ENCODE measurements at places on chromosomes 16 and 17.

GRCh38 chr16:53071748-53072301 is 17.0 kb downstream of the CHD9 start:
- no peak for DNase-seq

GRCh38 chr16:66135421-66135831 is 231.1 kb upstream of the CDH5 start:
- no peak for DNase-seq

DNA sequence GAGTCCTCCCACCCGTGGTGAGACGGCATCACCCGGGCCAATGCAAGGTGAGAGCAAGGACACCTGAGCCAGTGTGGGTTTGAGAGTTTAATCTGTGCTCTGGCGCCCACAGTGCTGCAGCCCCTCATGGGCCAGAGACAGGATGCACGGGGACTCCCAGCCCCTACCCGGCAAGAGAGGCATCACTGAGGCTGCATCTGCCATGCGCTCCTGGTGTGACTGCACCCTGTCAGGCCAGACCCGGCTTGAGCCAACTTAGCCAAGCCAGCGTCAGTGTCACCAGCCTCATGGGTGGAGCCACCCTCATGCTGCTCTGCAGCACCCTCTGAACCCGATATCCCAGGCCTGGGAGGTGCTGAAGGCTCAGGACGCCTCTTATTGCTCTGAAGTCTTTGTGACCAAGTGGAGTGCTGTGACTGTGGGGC is 1.3 kb upstream of the BRICD5 start:
- DNase-seq: no peak

- DNase-seq: no peak
These were observed 26.9 kb upstream of the ZNHIT3 start for GRCh38 chr17:36459601-36460000.

DNA sequence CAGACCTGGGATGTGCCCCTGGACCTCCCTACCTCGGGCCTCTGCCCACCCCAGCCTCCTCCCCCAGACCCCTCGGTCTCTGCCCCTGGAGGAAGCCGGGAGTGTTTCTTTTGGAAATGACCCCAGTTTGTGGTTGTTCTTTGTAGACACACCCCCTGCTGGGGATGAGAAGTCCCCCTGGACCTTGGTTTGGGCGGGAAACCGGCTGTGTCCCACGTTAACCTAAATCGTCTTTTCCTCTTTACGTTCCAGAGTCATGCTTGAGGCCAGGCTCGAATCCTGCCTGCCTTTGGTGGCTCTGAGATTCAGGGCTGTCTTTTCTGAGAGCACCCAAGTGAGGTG is 116.6 kb downstream of the METRNL start:
- peak; percentile 1 for DNase-seq

DNA sequence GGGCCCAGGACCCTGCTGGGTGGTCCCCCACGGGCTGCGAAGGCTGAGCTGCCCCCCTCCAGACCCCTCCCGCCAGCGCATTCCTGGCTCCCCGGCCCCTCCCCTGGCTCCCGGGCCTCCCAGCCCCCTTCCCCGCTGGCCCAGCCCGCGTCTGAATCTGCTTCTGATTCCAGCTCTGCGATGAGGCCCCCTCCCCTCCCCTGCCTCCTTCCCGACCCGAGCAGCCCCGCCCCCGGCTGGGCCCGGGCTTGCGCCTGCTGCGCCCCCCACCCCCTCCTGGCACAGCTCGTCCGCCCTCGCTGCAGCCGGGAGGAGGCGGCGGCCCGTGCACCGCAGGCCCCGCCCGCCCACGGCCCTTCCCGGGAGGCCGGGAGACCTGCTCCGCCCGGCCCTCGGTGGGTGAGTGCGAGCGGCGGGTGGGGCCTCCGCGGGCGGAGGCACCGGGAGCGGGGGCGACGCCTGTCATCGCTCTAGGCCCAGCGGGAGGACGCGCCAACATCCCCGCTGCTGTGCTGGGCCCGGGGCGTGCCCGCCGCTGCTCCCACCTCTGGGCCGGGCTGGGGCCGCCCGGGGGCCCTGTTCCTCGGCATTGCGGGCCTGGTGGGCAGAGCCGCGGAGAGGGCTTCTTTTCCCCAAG is at the start of gene NTN3:
TSS of gene NTN3 (plus strand) at position 282 of the 637 bp plus-strand sequence. CDS start 405 bp downstream, outside the sequence.
- peak; percentile 23 for DNase-seq

DNA sequence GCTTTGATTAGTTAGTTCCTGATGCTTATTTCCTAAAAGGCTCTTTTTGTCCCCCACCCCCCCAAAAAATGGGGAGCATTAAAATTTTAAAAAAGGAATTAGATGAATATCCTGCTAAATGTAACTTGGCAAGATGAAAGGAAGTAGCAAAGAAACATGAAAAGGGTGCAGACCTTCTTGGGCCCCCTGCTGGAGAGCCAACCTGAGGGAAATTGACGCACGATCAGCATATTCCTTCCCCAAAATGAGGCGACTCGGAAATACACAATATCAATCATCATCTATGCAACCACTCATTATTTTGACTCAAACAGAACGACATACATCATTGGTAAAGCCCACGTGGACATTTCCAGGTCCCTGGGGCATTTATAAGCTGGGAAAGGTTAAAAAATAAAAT is 59.7 kb downstream of the GRIN2A start:
- peak; percentile 3 for DNase-seq

DNA sequence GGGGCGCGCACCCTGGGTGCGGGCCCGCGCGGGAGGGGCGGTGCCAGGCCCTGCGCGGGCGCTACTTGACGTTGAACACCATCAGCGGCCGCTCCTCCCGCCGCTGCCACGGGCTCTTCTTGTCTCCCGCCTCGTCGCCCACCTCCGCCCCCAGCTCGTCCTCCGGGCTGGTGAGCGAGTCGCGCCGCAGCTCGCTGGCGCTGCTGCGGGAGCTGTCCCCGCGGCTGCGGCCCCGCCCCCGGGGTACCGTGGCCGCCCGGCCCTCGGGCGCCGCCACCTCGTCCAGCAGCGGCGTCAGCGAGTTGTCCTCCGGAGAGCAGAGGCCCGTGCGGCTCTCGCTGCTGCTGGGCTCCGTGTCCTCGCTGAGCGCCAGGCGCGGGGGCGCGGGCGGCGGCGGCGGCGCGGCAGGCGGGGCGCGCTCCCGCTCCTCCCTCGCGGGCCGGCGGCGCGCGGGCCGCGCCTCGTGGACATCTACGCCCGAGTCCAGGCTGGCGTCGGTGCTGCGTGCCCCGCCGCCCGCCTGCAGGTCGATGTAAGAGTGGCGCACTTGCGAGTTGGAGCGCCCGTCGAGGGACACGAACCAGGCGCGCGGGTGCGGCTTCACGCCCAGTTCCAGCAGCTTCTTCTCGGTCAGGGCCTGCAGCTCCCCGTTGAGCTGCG is 8.7 kb downstream of the GRN start:
- peak; percentile 27 for DNase-seq

DNA sequence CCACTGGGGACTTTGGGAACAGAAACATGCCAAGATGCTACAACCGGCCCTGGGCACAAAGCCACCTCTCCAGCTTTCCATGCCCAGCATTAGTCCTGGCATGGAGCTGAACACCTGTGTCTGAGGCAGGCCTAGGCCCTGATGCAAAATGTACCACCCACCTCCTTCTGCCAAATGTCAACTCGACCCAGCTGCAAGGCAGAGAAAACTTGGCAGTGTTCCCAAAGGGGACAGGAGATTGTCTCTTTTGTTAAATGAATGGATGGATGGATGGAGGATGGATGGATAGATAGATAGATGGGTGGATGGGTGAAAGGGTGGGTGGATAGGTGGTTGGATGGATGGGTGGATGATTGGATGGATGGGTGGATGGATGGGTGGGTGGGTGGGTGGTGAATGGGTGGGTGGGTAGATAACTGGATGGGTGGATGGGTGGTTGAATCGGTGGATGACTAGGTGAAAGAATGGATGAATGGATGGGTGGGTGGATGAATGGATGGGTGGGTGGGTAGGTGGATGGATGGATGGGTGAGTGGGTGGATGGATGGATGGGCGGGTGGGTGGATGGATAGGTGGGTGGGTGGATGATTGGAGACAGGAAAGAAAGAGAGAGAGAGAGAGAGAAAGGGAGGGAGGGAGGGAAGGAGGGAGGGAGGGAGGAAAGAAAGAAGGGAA is 73.4 kb upstream of the TNRC6C start:
- DNase-seq: no peak

DNA sequence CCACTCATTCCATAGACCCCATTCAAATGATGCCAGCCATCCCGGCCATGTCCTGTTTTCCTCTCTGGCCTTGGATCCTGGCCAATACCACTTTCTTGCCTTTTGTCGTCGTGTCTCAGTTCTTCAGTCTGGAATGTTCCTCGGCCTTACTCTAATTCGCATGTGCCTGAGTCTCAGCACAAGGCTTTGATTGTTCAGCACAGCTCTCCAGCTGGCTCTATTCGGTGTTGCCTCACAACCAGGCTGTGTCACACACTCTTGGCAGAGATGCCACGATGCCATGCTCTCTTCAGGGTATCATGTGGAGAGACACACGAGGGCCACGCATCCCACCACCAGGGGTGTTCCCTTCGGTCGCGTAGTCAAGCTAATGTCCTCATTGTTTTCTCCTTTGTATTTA is 1.8 kb upstream of the VPS4A start:
- no peak for DNase-seq

DNA sequence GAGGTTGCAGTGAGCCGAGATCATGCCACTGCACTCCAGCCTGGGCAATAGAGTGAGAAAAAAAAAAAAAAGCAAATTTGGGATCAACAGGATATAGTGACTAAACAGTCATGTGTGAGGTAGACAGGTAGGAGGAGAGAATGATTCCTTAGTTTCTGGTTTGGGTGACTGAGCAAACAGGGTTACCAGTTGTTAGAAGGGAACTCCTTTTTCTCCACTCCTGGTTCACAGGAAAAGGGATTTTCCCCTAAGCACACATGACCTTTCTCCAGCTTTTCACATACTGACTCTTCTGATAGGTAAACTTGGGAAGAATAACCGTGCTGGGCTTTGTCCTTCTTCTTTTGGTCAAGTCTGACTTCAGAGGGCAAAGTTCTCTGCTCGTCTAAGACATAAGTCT is 17.3 kb upstream of the WSCD1 start:
- no peak for DNase-seq

DNA sequence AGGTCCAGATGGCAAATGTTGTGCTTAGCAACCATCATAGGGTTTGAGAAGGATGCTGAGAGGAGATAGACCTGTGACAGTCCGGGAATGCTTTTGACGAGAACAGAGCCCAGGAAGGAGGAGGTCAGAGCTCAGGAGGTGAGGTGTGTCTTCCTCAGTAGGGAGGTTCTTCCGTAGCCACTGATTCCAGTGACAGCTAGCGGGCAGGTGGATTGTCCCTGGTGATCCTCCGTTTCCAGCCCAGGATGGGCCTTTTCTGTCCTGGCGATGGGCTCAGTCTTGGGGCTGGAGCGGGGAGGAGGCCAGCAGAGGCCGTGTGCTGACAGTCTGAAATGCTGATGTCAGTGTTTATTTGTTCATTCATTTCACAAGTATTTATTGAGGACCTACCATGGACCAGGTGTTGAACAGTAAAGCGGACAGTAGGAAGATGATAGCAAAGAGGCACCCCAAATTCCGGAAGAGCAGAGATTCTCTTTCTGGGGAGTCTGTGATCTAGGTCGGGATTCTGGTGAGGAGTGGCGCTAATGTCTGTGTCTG is 38.8 kb downstream of the KIAA0513 start:
- no peak for DNase-seq

DNA sequence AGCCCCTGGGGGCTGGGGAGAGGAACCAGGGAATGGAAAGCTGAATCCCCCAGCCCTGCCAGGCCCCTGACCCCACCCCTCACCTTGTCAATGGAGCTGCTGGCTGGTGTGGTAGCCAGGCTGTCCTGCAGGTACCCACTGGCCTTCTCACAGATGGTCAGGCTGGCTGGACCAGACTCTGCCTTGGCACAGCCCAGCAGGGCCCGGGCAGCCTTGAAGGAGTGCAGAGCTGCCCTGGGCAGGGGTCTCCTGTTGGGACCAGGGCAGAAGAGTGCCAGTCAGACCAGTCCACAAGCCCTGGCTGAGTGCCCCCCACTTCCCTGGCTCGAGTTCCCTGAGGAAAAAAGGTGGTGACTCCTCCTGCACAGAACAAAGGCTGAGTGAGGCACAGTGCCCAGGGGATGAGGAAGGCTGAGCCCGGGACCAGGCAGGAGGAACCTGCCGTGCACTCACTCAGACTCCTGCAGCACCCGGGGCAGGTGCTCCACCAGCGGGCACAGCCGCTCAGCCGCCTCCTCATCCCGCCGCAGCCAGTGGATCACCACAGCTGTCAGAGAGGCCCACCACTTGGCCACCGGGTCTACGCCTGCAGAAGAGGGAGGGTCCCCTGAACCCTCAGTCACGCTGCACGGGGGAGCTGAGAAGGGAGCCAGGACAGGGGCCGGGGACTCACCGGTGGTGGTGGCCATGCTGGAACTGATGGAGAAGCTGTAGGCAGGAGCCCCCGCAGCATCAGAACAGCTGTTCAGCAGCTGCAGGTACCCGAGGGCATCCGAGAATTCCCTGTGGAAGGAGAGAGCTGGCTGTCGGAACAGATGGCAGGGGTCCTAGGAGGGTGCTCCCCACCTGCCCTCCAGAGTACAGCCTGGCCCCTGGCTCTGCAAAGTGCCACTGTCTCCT is 22.4 kb downstream of the SREBF1 start:
- DNase-seq: no peak

All from activated CD4-positive, alpha-beta T cell treated with anti-CD3 and anti-CD28 coated beads for 48 hours (primary cell).